ENCODE measurements at places on chromosomes 5 and 9.

GRCh38 chr5:126486332-126486731 lies 63.1 kb downstream of the GRAMD2B start:
- peaks cover 25% of the 10 kb centered on the region for H3K36me3 ChIP-seq
- H3K27me3 ChIP-seq = no peaks in the 10 kb centered on the region
- no peak overlapping the region for H3K27ac ChIP-seq
- peaks cover 4% of the 10 kb centered on the region for H3K4me1 ChIP-seq
- H3K4me3 ChIP-seq = no peak overlapping the region

- H3K27ac ChIP-seq = no peak overlapping the region
- no peaks in the 10 kb centered on the region for H3K36me3 ChIP-seq
- no peak overlapping the region for H3K4me3 ChIP-seq
- H3K4me1 ChIP-seq = peaks cover 10% of the 10 kb centered on the region
- H3K27me3 ChIP-seq = peaks cover 30% of the 10 kb centered on the region
Measured at GRCh38 chr9:135077497-135078200, 9.8 kb upstream of the OLFM1 start.

DNA sequence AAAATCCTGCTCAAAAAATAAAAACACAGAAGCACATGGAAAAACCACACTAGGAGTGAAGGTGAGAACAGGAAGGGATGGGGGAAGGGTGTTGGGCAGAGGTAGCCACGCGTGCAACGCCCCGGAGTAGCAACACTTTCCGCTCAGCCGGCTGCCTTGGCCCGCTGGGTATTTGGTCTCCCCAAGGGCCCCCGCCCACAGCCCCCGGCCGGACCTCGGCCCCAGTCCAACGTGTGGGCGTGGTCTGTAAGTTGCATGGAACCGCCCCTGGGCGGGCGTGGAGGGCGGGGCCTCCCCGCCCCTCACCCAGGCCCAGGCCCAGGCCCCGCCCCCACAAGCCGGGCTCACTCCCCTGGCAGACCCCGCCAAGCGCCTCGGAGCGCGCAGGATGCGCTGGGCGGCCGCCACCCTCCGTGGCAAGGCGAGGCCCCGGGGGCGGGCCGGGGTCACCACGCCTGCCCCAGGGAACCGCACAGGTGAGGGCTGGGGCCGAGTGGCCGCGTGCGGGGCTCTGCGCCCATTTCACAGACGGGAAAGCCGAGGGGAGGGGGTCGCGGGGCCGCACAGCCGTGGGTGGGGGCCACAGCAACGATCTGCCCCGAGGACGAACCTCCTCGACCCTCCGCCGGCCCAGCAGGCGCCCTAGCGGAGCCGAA lies at the start of gene SUSD3:
TSS of gene SUSD3 (plus strand) at position 347 of the 656 bp plus-strand sequence. CDS start at position 389, 42 bp downstream.
- peak within 1 kb of the TSS; percentile 55 for H3K4me3 ChIP-seq
- no peak within 1 kb of the TSS for H3K27ac ChIP-seq
- peaks cover 14% of the 10 kb centered on the region for H3K4me1 ChIP-seq
- peaks cover 3% of the 10 kb centered on the region for H3K36me3 ChIP-seq

DNA sequence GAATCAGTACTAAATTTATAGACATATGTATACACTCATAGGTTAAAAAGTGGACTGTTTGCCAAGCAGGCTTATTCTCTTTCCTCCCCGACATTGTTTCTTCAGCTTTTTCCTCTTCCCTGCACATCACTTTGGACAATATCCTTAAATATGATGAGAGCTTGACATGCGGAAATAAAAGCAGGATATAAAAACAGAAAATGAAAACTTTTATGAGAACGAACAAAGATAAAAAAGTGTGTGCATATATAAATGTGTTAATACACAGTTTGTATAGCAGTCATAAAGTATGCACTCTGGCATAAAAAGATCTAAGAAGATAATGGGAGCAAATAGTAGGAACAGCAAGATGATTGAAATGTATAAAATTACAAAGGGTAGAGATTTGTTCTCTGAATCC lies 86.4 kb upstream of the IFNE start:
- no peak for DNase-seq
- no peak overlapping the region for H3K27ac ChIP-seq
- no peaks in the 10 kb centered on the region for H3K36me3 ChIP-seq
- H3K4me1 ChIP-seq = no peaks in the 10 kb centered on the region
- no peak overlapping the region for H3K4me3 ChIP-seq
- no peaks in the 10 kb centered on the region for H3K27me3 ChIP-seq

GRCh38 chr5:5688194-5688924 lies 265.9 kb downstream of the ICE1 start:
- no peaks in the 10 kb centered on the region for H3K4me1 ChIP-seq
- H3K27me3 ChIP-seq = peaks cover 4% of the 10 kb centered on the region
- H3K27ac ChIP-seq = no peak overlapping the region
- H3K36me3 ChIP-seq = no peaks in the 10 kb centered on the region

DNA sequence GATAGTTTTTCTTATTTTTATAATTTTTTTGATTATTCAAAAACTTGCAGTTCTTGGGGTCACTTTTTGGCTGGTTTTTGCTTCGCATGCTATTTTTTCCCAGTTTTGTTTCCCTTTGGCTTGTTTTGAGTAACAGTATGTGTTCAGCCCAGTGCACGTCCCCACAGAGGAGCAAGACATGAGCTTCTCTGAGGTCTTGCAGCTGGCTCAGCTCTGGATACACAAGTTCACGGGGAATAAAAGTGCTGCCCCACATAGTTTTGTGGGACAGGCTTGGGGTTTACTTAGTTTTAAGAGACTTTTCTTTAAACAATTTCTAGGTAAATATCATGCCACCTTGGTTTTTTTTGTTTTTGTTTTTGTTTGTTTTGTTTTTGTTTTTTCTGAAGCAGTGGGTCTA lies 297.8 kb upstream of the IRX1 start:
- H3K27me3 ChIP-seq = no peaks in the 10 kb centered on the region
- no peak for DNase-seq
- no peak overlapping the region for H3K27ac ChIP-seq
- H3K4me1 ChIP-seq = no peaks in the 10 kb centered on the region
- H3K4me3 ChIP-seq = no peak overlapping the region

DNA sequence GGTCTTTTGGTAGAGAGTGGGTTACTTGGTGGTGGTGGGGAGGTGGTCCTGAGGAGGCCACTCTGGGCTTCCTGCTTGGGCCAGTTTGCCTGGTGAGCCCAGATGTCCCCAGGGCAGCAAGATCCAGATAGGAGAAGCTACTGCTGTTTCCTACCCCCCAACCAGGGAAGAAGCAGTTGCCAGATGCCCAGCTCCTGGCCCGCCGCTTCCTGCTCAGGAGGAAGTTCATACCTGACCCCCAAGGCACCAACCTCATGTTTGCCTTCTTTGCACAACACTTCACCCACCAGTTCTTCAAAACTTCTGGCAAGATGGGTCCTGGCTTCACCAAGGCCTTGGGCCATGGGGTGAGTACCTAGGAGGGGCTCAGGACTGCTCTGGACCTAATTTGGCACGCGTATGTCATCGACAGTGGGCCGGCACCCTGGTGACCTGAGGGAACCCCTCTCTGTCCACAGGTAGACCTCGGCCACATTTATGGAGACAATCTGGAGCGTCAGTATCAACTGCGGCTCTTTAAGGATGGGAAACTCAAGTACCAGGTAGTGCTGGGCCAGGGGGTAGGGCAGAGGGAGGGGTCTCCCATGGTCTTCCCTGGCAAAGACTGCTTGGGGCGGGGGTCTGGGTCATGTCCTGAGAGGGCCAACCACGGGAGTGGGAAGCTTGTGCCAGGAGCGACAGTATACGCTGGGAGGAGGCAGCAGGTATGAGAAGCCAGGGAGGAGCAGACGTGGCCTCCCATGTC lies 10.6 kb downstream of the PTGS1 start:
- H3K4me1 ChIP-seq = peaks cover 21% of the 10 kb centered on the region
- no peaks in the 10 kb centered on the region for H3K27me3 ChIP-seq
- no peak overlapping the region for H3K27ac ChIP-seq
- H3K36me3 ChIP-seq = peaks cover 56% of the 10 kb centered on the region

DNA sequence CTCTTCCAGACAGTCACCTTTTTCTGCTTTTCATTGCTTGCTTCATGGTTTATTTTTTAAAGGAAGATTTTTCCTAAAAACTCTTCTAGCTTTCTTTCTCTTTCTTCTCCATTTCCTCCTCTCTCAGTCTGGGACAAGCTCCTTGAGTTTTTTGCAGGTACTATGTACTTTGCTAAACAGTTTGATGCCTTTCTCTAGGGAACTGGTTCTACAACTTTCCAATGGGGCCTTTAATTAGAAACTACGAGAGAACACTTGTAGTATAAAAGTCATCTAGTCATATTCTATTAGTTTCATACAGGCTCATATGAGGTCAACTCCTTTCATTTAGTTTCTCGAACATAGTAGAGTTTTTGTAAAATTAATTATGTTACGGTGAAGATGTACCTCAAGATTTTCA lies 189.6 kb downstream of the DOCK8 start:
- no peak overlapping the region for H3K4me3 ChIP-seq
- H3K36me3 ChIP-seq = no peaks in the 10 kb centered on the region
- no peaks in the 10 kb centered on the region for H3K27me3 ChIP-seq
- no peaks in the 10 kb centered on the region for H3K4me1 ChIP-seq

- no peak overlapping the region for H3K4me3 ChIP-seq
- H3K4me1 ChIP-seq = peaks cover 3% of the 10 kb centered on the region
- no peaks in the 10 kb centered on the region for H3K36me3 ChIP-seq
- DNase-seq = peak; percentile 84
Measured at GRCh38 chr5:40551496-40552491, 127.9 kb upstream of the PTGER4 start.

GRCh38 chr9:18821788-18822187 lies 211.2 kb downstream of the SAXO1 start:
- peaks cover 93% of the 10 kb centered on the region for H3K36me3 ChIP-seq
- no peaks in the 10 kb centered on the region for H3K4me1 ChIP-seq
- H3K27me3 ChIP-seq = no peaks in the 10 kb centered on the region
- H3K4me3 ChIP-seq = no peak overlapping the region

DNA sequence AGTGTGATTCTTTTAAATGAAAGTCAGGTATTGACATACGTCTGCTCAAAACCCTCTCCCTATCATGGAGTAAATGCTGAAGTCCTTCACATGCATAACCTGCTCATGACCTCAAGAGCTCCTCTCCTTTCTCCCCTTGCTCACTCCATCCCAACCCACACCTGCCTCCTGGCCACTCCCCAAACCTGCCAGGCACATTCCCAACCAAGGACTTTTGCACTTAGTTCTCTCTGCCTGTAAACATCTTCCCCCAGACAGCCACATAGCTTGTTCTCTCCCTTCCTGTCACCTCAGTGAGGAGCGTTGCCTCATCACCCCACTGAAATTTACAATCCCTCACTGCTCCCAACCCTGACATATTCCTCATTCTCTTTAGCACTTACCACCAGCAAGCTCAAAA lies 8.7 kb downstream of the SETD9 start:
- H3K27ac ChIP-seq = no peak overlapping the region
- H3K4me1 ChIP-seq = no peaks in the 10 kb centered on the region
- no peak overlapping the region for H3K4me3 ChIP-seq
- peaks cover 35% of the 10 kb centered on the region for H3K36me3 ChIP-seq
- no peak for DNase-seq
- H3K27me3 ChIP-seq = no peaks in the 10 kb centered on the region

DNA sequence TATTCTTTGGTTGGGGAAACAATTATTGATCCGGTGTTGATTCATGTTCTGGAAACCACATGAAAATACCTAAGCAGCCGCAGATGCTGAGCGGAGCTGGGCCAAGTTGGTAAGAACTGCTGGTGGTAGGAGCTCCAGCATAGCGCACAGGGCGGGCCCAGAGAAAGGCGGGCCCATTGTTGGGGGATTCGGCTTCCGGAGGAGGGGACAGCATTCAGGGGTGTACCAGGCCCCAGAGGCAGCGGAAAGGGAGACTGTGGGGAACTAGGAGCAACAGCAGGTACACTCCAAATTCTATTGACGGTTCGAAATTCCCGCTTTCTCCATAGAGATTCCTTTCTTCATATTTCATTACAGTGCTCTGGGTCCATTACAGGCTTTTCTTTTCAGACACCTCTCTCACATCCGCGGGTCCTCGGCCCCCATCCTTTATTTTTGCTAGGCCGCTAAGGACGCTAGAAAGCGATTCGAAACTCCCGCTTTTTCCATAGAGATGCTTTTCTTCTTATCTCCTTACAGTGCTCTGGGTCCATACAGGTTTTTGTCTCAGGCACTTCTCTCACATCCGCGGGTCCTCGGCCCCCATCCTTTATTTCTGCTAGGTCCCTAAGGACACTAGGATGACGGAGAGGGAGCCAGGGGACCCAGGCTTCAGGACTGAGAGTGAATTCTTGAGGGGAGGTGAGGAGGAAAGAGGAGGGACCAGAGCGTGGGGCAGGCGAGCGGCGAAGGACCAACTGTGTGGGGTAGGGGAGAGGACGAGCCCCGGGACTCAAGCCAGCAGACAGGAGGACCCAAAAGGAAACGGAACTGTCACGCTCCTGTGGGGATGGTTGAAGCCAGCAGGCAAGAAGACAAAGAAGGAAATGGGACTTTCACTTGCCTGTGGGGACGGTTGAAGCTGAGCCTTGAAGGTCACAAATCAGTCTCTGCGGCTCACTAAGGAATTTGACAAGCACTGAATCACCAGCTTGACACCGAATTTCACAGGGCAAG lies at the start of gene CCDC152:
TSS of gene CCDC152 (plus strand) at position 213 of the 996 bp plus-strand sequence. CDS start 2,304 bp downstream, outside the sequence.
- H3K4me1 ChIP-seq = no peaks in the 10 kb centered on the region
- peak; percentile 7 for DNase-seq
- H3K27me3 ChIP-seq = no peaks in the 10 kb centered on the region
- no peak within 1 kb of the TSS for H3K27ac ChIP-seq

- H3K27ac ChIP-seq = no peak overlapping the region
- H3K4me3 ChIP-seq = no peak overlapping the region
- H3K4me1 ChIP-seq = peaks cover 44% of the 10 kb centered on the region
Measured at GRCh38 chr5:1879292-1880263, 3.1 kb downstream of the IRX4 start.

GRCh38 chr9:20642045-20642444 lies 19.7 kb upstream of the MLLT3 start:
- H3K36me3 ChIP-seq = no peaks in the 10 kb centered on the region
- peaks cover 6% of the 10 kb centered on the region for H3K4me1 ChIP-seq
- H3K27ac ChIP-seq = no peak overlapping the region

DNA sequence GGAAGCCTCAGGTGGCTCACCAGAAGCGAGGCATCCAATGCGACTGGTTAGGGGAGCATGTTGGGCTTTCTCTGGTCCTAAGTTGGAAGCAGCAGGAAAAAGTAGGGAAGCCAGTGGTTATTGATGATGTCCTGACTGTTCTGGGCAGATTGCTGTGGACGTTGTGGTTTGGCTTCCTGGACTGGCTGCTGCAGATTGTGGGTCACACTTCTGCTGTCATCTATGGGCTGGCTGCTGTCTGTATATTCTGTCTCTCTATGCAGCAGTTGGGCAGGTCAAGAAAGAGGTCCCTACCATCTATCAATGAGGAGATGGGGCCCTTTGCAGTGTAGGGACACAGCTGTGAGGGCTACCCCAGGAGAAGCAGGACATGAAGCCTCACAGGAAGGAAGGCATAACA lies 13.5 kb upstream of the MARCHF6 start:
- H3K27ac ChIP-seq = no peak overlapping the region
- no peaks in the 10 kb centered on the region for H3K36me3 ChIP-seq
- no peak overlapping the region for H3K4me3 ChIP-seq

- H3K4me3 ChIP-seq = no peak overlapping the region
- no peaks in the 10 kb centered on the region for H3K4me1 ChIP-seq
- DNase-seq = peak; percentile 48
- H3K27me3 ChIP-seq = no peaks in the 10 kb centered on the region
Measured at GRCh38 chr5:83877911-83878706, 157.5 kb upstream of the HAPLN1 start.

DNA sequence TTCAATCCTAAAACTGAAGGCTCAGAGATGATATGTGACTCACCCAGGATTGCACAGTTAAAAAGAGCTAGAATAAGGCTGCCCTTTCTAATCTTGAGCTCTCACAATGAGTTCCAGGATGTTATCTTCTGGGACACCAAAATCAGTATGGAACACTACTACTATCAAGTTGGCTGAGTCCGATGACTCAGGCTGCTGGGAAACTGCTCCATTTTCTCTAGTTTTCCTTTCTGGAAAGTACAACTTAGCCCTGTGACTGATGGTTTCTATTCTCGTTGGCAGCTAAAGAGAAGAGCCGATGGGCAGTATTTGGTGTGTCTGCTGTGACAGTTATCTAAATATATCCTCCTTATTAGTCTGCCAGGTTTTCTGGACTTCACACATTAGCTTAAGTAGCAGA lies 37.9 kb upstream of the DPYSL3 start:
- H3K4me1 ChIP-seq = no peaks in the 10 kb centered on the region
- DNase-seq = peak; percentile 67
- no peaks in the 10 kb centered on the region for H3K27me3 ChIP-seq
- no peak overlapping the region for H3K4me3 ChIP-seq

Measured in mesenchymal stem cell (in vitro differentiated cells and primary cell).